T-helper 17 cell (primary cell): ENCODE measurements at places on chromosomes 1 and 21.
A peak's percentile ranks its signal among the peaks of the same experiment; 100 is the strongest.

DNA sequence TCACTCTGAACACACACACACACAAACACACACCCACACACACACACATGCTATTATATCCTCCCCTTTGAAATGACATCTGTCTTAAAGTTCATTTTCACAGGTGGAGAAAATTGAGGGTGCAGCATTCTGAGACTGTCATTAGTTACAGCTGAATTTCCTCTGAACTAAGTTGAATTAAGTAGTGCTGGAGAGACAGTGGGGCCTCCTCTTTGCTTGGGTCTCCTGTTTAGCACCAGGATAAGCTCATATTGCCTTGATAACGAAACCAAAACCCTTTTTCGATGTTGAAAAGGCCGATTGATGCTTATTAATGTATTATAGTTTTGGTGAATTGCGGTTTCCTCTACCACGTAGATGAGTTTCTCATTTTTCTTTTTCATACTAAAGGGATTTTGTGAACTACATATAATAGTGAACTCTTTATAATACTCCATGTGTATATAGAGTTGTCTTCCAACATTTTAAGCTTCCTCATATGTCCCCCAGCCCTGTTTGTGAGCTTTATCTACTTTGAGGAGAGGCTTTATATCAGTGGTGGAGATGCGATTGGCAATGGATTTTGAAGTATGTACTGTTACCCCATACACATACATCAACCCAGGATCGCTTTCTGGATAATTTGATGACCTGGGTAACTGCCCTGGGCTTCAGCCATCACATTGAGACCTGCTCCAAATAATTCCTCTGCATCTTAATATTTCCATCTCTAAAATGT, 17.4 kb downstream of the DYNLT5 start:
- H3K4me1 ChIP-seq, result peaks cover 26% of the 10 kb centered on the region
- H3K4me3 ChIP-seq, result peak overlapping the region; percentile 71
- no peak for DNase-seq
- no peaks in the 10 kb centered on the region for H3K36me3 ChIP-seq
- no peaks in the 10 kb centered on the region for H3K27me3 ChIP-seq
- H3K27ac ChIP-seq, result peak overlapping the region; percentile 81

GRCh38 chr1:227791425-227792143, 23.9 kb upstream of the PRSS38 start:
- DNase-seq, result no peak
- no peak overlapping the region for H3K27ac ChIP-seq
- peaks cover 21% of the 10 kb centered on the region for H3K4me1 ChIP-seq
- no peaks in the 10 kb centered on the region for H3K36me3 ChIP-seq

- peak overlapping the region; percentile 97 for H3K27ac ChIP-seq
- H3K36me3 ChIP-seq, result peaks cover 15% of the 10 kb centered on the region
- DNase-seq, result no peak
Observed at GRCh38 chr1:89865498-89866382, 44.9 kb downstream of the LRRC8D start.

DNA sequence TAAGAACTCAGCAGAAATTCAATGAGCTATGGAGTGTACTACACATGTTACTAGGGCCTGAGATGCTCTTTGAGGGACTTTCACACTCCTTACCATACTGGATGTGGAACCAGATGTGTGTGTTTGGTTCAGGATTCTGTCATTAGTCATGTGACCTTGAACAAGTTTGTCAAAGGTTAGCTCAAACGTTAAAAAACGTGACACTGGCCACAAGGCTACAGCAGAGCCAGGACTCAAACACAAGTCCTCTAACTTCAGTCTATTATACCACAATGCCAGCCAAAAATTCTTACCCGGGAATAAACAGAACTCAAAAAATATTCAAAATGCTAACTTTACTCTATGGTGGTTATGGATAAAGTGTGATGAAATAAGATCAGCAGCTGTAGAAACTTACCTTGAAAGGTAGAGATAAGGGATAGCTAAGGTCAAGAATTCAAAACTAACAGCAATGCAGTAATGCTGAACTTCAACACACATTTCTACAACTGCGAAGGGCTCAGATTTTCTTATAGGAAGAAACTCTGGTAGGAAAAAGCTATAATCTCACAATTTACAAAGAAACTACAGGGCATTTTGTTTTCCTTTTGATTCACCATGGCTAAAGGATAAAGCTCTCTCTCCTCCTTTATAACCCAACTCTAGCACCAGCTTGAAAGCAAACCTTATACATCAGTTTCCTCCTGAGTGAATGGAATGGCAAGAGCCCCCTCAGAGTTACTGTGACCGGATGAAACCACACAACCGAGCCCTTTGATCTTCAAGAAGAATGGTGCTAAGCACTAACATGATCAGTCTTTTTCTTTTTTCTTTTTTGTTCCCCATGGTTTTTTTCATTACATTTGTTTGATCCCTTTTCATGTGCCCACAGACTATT, 233.9 kb downstream of the SLC45A1 start:
- peaks cover 17% of the 10 kb centered on the region for H3K4me1 ChIP-seq
- DNase-seq, result no peak
- H3K4me3 ChIP-seq, result no peak overlapping the region
- no peaks in the 10 kb centered on the region for H3K36me3 ChIP-seq
- H3K27ac ChIP-seq, result no peak overlapping the region
- no peaks in the 10 kb centered on the region for H3K27me3 ChIP-seq

GRCh38 chr1:9927259-9927658, 15.9 kb downstream of the LZIC start:
- no peak for DNase-seq
- no peaks in the 10 kb centered on the region for H3K27me3 ChIP-seq
- H3K4me3 ChIP-seq, result no peak overlapping the region
- H3K27ac ChIP-seq, result peak overlapping the region; percentile 19
- H3K4me1 ChIP-seq, result peaks cover 3% of the 10 kb centered on the region

GRCh38 chr1:24191860-24192259, 4.8 kb upstream of the IFNLR1 start:
- no peak overlapping the region for H3K27ac ChIP-seq
- H3K36me3 ChIP-seq, result no peaks in the 10 kb centered on the region
- peaks cover 7% of the 10 kb centered on the region for H3K4me1 ChIP-seq
- no peak overlapping the region for H3K4me3 ChIP-seq
- H3K27me3 ChIP-seq, result peaks cover under 1% of the 10 kb centered on the region

DNA sequence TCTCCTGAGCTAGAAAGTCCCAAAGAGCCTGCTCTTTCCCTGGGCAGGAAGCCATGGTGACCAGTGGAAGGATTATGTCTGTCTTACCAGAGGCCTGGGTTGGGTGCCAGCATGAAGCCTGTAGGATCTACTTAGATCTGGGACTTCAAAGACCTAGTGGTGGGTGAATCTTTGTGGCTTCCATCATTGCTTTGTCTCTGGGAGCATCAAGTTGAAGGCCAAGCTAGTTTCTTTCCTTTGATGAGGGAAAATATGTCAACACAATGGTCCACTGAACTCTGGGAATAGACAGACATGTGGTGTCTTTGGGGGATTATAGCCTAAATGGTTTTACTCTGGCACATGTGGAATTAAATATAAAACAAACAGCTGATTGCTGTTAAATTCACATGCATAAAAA, 100.5 kb upstream of the HOOK1 start:
- no peaks in the 10 kb centered on the region for H3K27me3 ChIP-seq
- H3K36me3 ChIP-seq, result peaks cover 2% of the 10 kb centered on the region
- DNase-seq, result no peak
- no peak overlapping the region for H3K27ac ChIP-seq
- no peak overlapping the region for H3K4me3 ChIP-seq
- H3K4me1 ChIP-seq, result no peaks in the 10 kb centered on the region

DNA sequence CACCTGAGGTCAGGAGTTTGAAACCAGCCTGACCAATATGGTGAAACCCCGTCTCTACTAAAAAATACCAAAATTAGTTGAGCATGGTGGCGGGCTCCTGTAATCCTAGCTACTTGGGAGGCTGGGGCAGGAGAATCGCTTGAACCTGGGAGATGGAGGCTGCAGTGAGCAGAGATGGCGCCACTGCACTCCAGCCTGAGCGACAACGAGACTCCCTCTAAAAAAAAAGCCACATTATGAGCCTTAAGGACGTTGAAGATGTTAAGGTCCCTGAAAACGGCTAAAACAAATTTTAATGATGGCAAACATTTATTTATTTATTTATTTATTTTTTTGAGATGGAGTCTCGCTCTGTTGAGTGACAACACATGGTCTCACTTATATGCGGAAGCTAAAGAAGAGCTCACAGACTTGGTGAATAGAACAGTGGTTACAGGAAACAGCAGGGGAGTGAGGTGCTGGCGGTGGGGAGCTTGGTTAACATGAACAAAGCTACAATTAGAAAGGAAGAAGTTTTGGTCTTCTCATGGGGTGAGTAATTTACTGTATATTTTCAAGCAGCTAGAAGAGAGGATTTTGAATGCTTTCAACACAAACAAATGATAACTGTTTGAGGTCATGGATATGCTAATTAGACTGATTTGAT, 47.1 kb downstream of the TCP10L start:
- DNase-seq, result no peak
- no peak overlapping the region for H3K4me3 ChIP-seq
- H3K27ac ChIP-seq, result peak overlapping the region; percentile 21
- H3K4me1 ChIP-seq, result peaks cover 32% of the 10 kb centered on the region
- H3K36me3 ChIP-seq, result peaks cover 2% of the 10 kb centered on the region

- no peak overlapping the region for H3K27ac ChIP-seq
- H3K27me3 ChIP-seq, result peaks cover 28% of the 10 kb centered on the region
- H3K4me1 ChIP-seq, result no peaks in the 10 kb centered on the region
- no peak overlapping the region for H3K4me3 ChIP-seq
- no peak for DNase-seq
Observed at GRCh38 chr1:17168091-17168876, 36.6 kb upstream of the PADI1 start.

GRCh38 chr1:145730467-145730866, 11.2 kb downstream of the CD160 start:
- no peak overlapping the region for H3K4me3 ChIP-seq
- no peak for DNase-seq
- H3K27me3 ChIP-seq, result no peaks in the 10 kb centered on the region
- no peak overlapping the region for H3K27ac ChIP-seq
- H3K4me1 ChIP-seq, result peaks cover 6% of the 10 kb centered on the region
- H3K36me3 ChIP-seq, result peaks cover 6% of the 10 kb centered on the region

GRCh38 chr1:228669242-228669585, 66.1 kb upstream of the RHOU start:
- H3K27ac ChIP-seq, result no peak overlapping the region
- no peaks in the 10 kb centered on the region for H3K4me1 ChIP-seq
- H3K36me3 ChIP-seq, result no peaks in the 10 kb centered on the region
- no peaks in the 10 kb centered on the region for H3K27me3 ChIP-seq
- no peak for DNase-seq
- H3K4me3 ChIP-seq, result no peak overlapping the region

GRCh38 chr1:109642626-109643025, 13.3 kb upstream of the GSTM4 start:
- H3K27me3 ChIP-seq, result peaks cover 5% of the 10 kb centered on the region
- H3K4me1 ChIP-seq, result peaks cover 16% of the 10 kb centered on the region
- no peak for DNase-seq
- H3K27ac ChIP-seq, result peak overlapping the region; percentile 37
- H3K4me3 ChIP-seq, result no peak overlapping the region

DNA sequence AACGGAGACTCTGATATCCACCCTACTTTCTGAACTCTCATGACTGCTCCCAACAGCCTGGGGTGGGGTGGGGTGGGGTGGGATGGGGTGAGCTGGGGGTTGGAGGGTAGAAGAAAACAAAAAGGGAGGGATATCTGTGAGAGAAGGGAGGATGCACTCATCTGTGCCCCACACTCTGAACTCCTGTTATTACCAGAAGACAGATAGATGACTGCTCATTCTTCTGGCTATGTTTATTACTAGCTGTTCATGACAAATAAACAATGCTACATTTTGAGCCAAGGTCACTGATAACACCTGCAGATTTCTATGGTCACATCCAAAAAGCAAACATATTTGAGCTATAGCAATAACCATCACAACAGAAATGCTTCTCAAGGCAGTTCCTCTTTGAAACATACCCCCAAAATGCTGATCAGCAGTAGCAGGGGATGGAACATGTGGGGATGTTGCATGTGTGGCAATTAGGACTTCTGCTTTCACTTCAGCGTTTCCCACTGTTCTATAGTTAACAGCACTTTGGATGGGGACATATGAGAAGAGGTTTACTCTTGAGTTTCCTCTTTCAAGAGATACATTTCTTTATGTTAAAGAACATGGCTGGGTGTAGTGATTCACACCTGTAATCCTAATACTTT, 43.3 kb downstream of the GPR3 start:
- H3K27me3 ChIP-seq, result no peaks in the 10 kb centered on the region
- H3K4me1 ChIP-seq, result peaks cover 59% of the 10 kb centered on the region
- H3K36me3 ChIP-seq, result no peaks in the 10 kb centered on the region
- H3K27ac ChIP-seq, result peak overlapping the region; percentile 89
- DNase-seq, result no peak

- no peaks in the 10 kb centered on the region for H3K27me3 ChIP-seq
- DNase-seq, result no peak
- peaks cover 9% of the 10 kb centered on the region for H3K4me1 ChIP-seq
Observed at GRCh38 chr1:234434706-234435105, 44.3 kb downstream of the TARBP1 start.

DNA sequence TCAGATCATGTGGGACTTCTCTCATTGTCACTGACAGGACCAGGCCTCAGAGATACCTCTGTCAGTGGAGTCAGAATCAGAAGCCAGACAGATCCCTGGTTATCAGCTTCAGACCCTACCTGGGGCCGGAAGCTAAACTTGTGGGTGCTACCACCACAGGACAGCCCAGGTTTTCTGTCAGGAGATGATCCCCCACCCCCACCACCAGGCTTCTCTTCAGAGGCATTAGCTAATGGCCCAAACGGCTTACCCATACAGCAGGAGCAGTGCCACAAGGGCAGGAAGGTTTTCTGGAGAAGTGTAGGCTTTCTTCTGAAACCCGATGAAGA, 105.5 kb downstream of the ABCA4 start:
- peaks cover 17% of the 10 kb centered on the region for H3K4me1 ChIP-seq
- no peak for DNase-seq
- H3K36me3 ChIP-seq, result peaks cover 4% of the 10 kb centered on the region
- H3K4me3 ChIP-seq, result no peak overlapping the region
- H3K27ac ChIP-seq, result no peak overlapping the region
- H3K27me3 ChIP-seq, result peaks cover 37% of the 10 kb centered on the region

GRCh38 chr1:29249951-29250581, 13.7 kb downstream of the PTPRU start:
- H3K4me1 ChIP-seq, result no peaks in the 10 kb centered on the region
- H3K4me3 ChIP-seq, result no peak overlapping the region
- H3K27me3 ChIP-seq, result peaks cover 22% of the 10 kb centered on the region
- DNase-seq, result no peak
- H3K36me3 ChIP-seq, result peaks cover 5% of the 10 kb centered on the region

GRCh38 chr1:16078925-16079656, 5.6 kb upstream of the FAM131C start:
- H3K27ac ChIP-seq, result no peak overlapping the region
- no peaks in the 10 kb centered on the region for H3K36me3 ChIP-seq
- H3K4me3 ChIP-seq, result peak overlapping the region; percentile 73
- H3K27me3 ChIP-seq, result peaks cover 10% of the 10 kb centered on the region
